ENCODE measurements at places on chromosomes 1 and 21.

GRCh38 chr1:30534551-30534940 is 188.8 kb downstream of the MATN1 start:
- DNase-seq: no peak

GRCh38 chr1:55284856-55285255 is 69.7 kb upstream of the USP24 start:
- peak; percentile 29 for DNase-seq

GRCh38 chr1:194809665-194810064 is 1623.3 kb upstream of the B3GALT2 start:
- no peak for DNase-seq

- no peak for DNase-seq
Observed at GRCh38 chr1:45187725-45188124, 18.7 kb downstream of the ZSWIM5 start.

DNA sequence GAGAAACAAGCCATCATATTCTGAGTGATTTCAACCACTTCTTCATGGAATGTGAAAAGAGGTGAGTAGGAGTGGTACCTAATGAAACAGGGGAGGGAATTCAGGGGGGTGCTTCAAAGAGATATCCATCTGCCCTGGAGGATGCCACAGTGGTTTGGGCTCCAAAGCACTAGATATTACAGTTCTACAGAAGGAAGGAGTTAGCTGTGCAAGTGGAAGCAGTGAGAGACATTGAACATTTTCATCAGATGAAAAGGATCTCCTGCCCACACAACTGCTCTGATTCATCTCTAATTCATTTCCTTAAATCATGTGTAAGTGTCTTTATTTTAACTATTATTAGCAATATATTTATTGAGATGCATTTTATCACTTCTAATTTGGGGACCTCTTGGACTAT is 2.8 kb upstream of the RGS5 start:
- no peak for DNase-seq

GRCh38 chr1:44723496-44724295 is 7.3 kb downstream of the RNU5D-1 start:
- no peak for DNase-seq

DNA sequence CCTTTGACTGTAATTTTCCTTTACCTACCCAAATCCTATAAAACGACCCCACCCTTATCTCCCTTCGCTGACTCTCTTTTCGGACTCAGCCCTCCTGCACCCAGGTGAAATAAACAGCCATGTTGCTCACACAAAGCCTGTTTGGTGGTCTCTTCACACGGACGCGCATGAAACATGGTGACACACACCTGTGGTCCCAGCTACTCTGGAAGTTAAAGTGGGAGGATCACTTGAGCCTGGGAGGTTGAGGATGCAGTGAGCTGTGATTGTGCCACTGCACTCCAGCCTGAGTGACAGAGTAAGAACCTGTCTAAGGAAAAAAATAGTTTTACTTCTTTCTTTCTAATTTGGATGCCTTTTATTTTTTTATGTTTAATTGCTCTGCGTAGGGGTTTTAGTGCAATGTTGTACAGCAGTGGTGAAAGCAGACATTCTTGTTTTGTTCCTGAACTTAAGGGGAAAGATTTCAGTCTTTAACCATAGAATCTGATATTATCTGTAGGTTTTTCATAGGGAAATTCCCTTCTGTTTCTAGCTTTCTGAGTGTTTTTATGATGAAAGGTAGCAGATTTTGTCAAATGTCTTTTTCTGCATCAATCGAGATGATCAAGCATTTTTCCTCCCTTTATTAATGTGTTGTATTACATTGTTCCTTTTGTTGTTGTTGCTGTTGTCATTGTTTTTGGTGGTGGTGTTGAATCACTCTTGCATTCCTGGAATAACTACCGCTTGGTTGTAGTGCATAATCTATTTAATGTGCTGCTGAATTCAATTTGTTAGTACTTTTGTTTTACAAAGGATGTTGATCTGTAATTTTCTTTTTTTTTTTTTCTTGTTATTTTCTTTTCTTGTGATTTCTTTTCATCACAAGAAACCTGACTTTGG is 497.4 kb downstream of the DISC1 start:
- no peak for DNase-seq

DNA sequence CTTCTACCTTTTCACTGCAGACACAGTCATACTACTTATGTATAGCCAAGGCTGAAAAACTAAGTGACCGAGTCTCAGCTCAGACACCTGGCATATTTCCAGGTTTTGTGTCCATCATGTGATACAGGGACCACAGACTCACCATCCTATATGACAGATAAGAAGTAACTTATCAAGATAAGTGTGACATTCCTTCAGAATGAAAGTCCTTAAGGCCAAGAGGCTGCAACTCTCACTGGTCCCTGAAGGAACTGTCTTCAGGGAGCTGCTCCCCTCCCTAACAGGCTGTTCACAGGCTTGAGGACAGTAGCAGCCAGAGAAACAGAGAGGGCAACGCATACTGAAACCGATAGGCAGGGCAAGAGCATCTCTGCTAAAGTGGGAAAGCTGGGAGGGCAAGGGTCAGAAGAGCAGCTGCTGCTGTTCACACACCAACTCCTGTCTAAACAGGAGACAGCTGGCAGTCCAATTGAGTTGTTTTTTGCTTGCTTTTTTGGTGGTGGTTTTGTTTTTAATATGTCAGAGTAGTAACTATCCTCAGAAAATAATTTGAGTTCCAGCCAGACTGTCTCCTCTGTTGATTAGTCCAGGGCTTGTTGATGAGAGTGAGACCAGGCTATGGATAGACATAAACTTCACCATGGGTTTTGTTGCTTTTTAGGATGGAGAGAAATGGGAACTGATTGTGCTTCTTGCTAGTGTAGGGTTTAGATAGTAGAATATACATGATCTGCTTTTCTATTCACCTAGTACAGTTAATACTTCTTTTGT is 67.7 kb downstream of the MACF1 start:
- DNase-seq: no peak

Measured in fibroblast of skin of left quadriceps (primary cell).